ENCODE measurements at places on chromosomes 13 and 19.

DNA sequence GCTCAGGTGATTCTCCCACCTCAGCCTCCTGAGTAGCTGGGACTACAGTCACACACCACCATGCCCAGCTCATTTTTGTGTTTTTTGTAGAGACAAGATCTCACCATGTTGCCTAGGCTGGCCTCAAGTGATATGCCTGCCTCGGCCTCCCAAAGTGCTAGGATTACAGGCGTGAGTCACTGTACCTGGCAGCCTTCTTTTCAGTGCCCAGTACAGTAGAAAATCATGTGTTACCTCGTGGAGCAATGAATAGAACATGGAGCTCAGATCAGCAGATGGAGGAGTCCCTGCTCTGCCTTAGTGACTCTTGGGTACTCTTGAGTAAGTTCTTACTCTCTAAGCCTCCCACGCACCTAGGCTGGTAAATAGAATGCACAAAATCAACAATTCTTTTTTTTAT is 44.7 kb downstream of the THSD1 start:
- no peak for DNase-seq

GRCh38 chr19:45419396-45419795 is 4.3 kb downstream of the ERCC1 start:
- DNase-seq: no peak

DNA sequence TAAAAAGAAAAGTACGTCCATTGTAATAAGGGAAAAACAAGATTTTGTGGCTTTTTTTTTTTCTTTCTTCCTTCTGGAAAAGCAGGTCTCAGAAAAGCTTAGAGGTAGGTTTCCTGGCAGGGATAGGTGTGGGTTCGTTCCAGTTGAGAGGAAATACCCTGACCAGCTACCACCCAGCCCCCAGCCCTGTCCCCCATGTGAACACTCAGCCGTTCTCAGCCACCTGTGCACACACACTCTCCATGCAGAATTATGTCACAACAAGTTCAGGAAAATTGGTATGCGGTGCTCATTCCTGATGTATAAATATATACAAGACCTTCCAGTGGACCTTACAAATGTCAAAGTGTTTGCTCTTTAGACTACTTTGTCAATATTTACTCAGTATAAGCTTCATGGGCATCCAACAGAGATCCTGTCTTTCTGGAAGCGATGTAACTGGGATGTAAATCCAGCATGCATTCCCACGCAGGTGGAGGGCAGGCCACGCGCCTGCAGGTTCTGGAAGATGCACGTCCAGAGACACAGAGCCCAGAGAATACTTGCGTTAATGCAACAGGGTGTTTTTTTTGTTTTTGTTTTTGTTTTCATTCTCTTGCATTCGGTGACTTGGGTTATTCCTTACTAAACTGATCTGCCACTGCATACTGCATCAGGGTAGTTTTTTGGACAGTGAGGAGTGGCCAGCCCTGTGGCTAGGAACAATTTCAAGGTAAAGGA is 68.8 kb downstream of the TSHZ3 start:
- no peak for DNase-seq

DNA sequence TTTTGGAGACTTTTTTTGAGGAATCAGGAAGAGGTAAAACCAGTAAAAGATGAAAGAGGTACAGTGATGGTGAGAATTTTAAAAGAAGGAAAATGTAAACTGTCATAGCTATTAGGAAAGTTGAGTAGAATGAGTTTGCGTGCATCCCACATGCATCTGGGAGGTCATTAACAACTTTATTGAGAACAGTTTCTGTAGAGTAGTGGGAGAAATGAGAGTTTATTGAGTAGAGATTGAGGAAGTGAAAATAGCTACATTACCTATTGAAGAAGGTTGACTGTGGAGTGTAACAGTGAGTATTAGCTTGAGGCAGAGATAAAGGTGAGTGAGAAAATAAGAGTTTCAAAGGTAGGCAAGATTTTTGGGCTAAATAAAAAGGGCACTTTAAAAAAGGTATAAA is 38.7 kb downstream of the BRCA2 start:
- no peak for DNase-seq

GRCh38 chr19:38932425-38933179 is 1.9 kb downstream of the MRPS12 start:
- DNase-seq: no peak

DNA sequence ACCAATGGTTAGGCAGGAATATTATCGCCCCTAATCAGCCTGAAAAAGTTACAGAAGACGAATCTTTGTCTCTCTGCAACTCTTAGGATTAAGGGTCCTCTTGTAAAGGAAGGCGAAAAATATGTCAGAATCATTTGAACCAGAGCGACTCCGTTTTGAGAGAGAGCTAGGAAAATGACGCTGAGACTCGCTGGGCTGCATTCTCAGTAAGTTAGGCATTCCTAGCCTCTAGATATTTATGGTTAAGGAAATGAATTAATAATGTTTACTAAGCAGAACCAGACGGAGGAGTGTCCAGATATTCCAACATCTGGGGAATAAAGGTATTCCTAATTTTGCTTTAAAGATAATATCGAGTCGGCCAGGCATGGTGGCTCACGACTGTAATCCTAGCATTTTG is 755 bp upstream of the ZNF726 start:
- no peak for DNase-seq

- no peak for DNase-seq
These were observed 88.4 kb downstream of the NALCN start for GRCh38 chr13:101327871-101328270.

DNA sequence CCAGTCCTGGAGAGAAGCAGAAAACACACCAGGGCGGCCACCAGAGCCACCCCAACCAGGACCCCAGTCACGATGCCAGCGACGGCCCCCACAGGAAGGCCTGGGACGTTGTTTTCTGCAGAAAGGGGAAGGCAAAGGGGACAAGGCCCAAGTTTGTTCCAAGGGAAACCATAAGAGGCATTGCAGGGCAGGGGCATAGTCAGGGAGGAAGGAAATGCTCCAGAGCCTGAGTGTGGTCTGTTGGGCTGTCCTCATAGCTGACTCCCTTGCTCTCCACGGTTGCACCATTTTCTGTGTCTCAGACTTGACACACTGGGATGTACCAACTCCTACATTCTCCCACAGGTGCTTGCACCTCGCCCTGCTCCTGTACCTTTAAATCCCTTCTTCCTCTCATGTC is 5.2 kb downstream of the CEACAM4 start:
- DNase-seq: no peak

DNA sequence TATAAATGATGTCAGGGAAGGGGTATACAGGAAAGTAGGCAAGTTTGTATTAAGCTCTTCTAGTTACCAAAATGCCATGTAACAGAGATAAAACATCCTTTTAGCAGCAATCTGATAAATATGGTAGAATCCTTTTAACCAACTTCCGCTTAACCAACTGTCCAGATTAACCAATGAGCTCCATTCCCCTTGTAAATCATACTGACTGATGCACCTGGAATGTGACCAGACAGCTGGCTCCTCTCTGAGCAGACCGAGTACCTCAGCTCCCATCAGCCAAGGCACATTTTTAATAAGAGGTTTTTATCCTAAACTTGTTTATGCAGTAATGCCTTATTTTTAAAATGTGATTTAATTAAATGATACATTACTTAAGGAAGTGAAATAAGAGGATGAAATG is 66.4 kb downstream of the KLF12 start:
- no peak for DNase-seq

DNA sequence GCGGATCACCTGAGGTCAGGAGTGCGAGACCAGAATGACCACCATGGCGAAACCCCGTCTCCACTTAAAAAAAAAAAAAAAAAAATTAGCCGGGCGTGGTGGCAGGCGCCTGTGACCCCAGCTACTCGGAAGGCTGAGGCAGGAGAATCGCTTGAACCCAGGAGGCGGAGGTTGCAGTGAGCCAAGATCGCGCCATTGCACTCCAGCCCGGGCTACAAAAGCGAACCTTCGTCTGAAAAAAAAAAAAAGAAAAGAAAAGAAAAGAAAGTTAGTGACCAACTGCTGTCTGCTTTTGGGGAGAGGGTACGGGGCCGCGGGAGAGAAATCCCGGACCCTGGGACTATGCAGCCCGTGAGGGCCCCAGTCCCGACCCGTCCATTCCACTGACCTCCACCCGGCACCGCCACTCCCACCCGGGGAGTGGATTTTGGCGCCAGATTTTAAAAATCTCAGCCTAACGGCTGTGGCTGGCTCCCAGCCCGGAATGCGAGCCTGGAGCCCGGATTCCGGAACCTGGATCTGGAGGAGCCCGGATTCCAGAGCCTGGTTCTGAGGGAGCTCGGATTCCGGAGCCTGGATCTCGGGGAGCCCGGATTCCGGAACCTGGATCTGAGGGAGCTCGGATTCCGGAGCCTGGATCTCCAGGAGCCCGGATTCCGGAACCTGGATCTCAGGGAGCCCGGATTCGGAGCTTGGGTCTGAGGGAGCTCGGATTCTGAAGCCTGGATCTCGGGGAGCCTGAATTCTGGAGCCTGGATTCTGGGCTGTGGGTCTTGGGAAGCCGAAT is 6.1 kb upstream of the LMNB2 start:
- DNase-seq: peak; percentile 87

DNA sequence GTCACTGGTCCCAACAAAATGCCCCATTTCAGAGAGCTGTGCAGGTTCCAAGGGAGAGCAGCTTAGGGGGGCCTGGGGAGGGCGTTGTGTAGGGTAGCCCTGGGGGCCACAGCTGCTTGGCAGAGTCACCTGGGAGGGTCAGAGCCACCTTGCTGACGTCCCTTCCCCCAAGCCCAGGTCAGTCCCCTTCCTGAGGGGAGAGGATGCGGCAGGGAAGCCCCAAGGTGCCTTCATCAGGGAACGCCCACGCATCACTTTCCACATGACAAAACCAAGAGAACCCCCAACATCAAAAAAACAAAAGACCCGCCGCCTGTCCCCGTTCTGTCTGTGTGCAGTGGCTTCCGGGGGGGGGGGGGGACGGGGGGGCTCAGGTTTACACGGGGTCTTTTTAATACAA is 5.3 kb upstream of the UQCR11 start:
- DNase-seq: no peak

DNA sequence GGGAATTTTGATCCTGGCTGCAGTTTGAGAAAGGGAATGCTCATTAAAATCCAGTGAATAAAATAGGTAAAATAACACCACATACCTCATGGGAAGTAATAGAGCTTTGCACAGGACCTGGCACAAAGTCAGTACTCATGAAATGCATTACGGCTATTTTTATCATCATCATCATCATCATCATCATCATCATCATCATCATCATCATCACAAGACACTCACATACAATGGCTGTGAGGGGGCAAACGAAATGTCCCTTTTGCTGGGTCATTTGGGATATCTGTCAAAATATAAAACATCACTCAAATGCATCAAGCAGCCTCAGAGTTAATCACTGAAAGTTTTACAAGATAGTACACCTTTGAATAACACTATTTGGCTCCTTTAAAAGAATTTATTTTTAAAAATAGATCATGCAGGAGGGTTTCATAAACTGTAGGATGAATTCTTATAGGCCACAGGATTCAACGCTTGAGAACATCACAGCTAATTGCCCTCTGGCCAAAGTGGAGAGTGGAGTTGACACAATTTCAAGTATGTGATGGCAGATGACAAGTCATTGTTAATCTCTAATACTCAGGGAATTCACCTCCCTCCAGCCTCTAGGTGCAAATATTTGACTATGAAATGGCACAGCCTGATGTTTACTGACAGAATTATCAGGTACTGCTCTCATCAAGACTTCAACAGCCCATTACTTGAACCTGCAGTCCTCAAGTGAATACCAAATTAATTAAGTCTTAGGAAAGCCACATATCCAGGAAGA is 14.2 kb upstream of the ZNF599 start:
- DNase-seq: no peak

- DNase-seq: no peak
These were observed 9.6 kb downstream of the ZNF426 start for GRCh38 chr19:9528757-9529336.

DNA sequence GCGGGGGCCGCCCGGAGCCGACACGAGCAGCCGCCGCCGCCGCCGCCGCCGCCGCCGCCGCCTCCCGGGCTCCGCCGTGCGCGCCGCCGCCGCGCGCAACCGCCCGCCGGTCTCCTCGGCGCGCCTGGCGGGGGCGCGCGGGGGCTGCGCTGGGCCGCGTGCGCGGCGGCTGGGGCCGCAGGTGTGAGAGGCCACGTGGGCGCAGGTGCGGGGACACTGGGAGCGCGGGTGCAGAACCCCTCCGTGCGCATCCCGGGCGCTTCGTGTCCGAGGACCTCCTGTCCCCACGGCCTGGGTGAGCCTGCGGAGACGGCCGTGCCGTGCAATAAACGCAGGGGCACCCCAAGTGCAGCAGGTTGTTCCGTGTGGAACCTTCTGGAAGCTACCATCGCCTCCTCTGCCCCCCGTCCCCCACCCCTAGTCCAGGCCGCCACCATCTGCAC is at the start of gene LINGO3:
LINGO3 (minus strand) TSS at position 41 of the 443 bp plus-strand sequence. CDS start 16,378 bp downstream, outside the sequence.
- no peak for DNase-seq

DNA sequence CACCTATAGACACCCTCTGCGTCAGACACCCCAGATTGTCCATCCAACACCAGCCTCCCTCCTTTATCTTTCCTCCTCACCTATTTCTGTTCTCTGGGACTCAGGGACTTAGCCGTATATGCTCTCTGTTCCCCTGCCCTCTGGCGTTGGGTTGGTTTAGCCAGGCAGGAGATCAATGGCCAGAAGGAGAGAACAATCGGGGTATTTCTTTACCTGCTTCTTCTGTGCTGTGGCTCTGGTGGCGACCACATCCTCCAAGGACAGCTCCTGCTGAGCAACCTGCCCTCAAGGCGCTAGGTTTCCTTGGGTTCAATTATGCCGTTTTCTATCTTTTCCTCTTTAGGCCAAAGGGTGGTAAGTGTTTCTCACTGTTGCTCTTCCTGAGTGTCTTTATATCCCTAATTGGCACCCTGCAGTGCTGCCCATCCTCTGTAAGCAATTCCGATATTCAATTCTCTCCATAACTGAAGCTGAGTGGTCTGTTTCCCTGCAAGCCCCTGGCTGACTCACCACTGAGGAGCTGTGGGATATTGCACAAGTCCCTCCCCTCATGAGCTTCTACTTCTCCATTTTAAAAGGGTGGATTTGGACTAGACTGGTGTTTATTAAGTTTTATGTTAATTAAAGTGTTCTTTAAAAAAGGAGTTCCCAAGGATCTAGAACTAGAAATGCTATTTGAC is 63.7 kb upstream of the TMTC4 start:
- DNase-seq: no peak

- DNase-seq: no peak
These were observed 24.3 kb downstream of the KCTD12 start for GRCh38 chr13:76861859-76862258.

DNA sequence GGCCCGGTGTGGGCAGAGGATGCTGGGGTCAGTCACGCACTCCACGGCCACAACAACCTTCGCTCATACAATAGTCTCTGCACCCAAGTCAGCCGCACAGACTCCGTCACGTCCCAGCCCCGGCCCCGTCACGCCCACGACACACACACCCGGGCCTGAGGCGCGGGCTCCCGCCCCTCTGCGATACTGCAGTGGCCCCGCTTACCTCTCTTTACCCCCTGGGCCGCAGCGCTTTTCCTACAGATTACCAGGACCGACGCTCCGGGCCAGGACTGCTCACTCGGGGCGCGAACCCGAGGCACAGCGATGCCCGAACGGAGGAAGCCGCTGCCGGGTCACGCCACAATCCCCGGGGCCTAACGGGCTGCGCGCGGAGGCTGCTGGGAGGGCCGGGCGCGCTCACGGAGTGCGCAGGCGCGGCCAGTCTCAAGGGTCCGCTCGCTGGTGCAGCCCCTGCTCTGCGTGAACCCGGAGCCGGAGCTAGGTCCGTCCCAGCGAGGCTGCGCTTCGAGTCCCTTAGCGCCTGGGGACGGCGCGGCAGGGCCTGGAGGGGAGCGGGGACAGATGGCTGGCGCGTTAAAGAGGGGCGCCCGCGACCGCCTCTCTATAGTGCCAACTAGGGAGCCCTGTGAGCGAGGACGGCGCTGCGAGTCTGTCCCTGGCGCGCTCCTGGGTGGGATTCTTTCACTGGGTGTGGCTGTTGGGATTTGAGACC is at the start of gene ZFP82:
ZFP82 (minus strand) TSS at position 358 of the 715 bp plus-strand sequence. CDS start 8,855 bp downstream, outside the sequence.
- peak; percentile 43 for DNase-seq

Measured in urinary bladder (tissue), 4 donors.